ENCODE measurements at places on chromosomes 13 and 19.

GRCh38 chr13:36850790-36851438 lies 31.9 kb downstream of the RFXAP start:
- DNase-seq = no peak

GRCh38 chr13:113791226-113791625 lies 32.2 kb downstream of the TMEM255B start:
- no peak for DNase-seq

GRCh38 chr13:77991003-77991402 lies 72.4 kb upstream of the EDNRB start:
- DNase-seq = no peak

DNA sequence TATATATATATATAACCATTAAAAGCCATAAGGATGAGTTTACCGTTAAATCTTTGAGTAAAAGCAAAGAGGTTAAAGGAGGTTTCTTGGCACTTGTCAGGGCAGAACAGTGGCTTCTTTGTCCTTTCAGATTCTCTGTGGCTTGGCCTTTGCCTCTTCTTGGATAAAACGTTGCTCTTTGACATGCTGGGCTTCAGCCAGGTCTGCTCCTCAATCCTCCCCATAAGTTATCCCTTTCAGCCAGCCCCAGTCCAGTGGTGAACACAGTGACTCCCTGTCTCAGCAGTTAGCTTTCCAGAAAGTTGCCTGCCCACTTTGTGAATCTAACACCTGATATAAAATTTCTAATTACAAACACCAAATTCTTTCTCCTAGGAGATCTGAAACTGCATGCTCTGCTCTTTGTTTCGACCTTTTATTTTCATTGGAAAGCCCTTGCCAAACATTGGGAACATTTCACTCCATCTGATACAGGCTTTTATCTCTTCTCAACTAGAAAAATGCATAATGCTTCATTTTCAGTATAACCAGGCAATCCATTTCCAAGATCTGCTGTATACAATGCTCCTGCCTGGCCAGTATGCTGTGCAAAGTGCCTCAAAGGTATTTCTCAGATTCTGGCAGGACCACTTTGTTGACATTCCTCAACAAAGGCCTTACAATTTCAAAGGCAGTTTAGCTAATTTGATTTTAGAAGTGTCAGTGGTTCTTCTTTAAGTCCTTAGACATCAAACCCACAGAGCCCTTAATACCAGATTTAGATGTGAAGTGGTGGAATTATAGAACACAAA lies 16.2 kb upstream of the MED4 start:
- DNase-seq = peak; percentile 72

DNA sequence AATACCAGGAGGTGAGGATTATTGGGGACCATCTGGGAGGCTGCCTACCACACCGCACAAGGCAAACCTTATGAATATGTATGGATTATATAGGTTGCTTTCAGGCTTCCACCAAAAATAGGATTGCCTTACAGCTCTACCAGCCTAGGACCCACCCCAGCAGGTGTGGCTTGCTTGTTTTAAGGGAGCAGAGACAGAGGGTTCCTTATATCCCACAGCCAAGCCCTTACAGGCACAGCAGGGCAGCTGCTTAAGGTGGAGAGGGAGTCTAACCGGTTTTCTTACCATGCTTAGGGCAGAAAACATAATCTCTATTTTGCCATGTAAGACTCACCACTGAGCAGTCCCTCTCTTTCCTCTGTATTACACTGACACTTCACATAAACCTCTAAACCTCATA lies 16.1 kb upstream of the TTYH1 start:
- DNase-seq = no peak

DNA sequence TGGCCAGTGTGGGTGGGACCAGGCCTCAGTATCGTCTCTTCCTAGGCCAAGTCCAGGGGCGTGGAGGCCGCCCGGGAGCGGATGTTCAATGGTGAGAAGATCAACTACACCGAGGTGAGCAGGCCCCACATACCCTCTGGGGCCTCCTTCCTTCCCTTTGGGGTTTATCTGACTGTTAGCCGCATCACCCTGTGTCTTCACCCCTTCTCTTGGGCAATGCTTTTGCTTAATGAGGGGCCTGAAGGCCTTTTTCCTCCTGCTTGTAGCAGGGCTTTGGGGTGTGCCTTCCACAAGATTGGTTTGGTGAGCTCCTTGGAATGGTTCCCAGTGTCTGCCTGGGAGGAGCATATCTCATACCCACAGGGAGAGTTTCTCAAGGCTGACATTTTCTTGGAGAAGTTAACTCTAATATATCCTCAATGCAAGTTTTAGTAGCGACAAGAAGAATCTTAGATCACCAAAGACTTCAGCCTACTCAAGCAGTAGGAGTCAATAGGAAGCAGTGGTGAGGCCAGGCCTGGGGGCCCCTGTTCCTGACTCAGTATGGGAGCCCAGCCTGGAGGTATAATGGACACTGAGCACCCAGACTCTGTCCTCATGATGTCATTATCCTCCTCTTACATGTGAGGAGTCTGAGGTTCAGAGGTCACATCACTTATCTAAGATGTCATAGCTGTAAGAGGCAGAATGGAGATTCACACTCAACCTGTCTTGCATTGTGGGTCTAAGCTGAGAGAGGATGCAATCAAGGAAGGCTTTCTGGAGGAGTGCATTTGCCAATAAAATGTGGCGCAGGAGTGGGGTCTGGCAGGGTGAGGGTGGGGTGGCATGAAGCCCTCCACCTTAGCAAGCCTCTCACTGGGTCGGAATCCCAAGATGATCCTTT lies 2.0 kb downstream of the GPI start:
- DNase-seq = peak; percentile 71

DNA sequence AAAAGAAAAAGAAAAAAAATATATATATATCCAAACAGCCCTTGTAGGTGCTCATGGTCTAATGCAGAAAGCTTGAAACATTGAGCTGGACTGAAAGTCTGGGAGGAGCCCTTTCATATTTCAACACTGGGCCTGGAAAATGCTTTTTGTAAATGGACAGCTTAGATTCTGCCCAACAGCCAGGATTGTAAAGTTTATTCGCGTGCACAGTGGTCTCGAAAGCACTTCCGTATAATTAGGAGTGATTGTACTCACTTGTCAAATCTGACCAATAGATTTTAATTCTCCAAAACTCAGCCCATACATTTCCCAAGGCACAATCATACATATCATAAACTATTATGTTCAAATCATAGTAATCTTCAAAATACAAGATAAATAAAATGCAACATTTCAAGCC lies 260.1 kb downstream of the COL4A1 start:
- DNase-seq = no peak

DNA sequence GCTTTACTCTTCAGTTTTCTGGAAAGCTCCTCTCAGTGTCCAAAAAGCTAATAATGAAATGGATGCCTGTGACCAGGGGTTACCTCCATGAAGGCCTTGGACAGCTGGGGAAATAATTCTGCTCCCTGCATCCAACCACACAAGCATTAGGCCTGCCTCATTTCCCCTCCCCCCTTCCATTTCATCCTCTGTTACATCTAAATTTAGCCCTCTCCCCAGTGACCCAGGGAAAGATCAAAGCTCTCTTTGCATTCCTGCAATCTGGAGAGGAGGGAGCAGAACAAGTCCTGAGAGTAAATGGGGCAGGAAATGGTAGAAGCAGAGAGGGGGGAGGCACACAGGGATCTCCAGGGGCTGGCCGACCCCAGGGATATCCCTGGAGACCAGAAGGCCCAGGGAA lies 452.7 kb downstream of the TSHZ3 start:
- no peak for DNase-seq

DNA sequence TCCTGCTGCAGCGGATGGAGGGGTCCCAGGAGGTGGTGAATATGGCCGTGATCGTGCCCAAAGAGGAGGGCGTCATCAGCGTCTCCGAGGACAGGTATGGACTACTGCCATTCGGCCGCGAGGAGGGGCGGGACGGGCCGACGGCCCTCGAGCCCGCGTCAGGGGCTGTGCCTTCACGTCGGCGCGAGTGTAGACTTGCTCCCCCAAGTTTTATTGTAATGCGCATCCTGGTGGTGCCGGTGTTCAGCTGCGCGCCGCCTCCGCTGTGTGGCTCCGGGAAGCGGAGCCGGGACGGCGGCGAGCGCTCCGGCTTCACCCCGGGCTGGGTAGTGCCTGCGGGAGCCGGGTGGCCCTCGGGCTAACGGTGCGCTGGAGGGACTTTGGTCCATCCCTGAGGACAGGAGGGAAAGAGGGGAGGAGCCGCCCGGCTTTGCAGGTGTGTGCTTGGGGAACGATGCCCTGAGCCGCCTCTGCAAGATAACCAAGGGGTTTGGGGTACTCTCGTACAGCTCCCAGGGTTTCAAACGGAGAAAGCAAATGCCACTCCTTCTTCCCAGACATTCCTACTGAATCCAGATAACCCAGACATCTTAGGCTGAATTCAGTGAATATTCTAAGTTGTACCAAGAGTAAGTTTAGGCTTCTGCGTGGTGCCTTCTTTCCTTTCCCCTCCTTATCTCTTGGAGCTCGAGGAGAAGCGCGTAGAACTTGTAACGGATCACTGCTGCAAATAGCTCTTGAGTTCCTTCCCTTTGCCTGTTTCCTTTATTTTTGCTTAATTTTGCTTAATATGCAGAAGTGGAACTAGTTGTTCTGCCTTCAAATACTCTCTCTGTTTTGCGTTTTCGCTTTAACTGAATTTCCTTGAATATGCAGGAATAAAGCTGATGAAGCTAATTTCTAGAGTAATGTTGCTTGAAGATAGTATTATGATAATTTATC lies 740 bp downstream of the WDFY2 start:
- DNase-seq = peak; percentile 58

GRCh38 chr19:33700408-33701013 lies 78.8 kb downstream of the CHST8 start:
- no peak for DNase-seq

DNA sequence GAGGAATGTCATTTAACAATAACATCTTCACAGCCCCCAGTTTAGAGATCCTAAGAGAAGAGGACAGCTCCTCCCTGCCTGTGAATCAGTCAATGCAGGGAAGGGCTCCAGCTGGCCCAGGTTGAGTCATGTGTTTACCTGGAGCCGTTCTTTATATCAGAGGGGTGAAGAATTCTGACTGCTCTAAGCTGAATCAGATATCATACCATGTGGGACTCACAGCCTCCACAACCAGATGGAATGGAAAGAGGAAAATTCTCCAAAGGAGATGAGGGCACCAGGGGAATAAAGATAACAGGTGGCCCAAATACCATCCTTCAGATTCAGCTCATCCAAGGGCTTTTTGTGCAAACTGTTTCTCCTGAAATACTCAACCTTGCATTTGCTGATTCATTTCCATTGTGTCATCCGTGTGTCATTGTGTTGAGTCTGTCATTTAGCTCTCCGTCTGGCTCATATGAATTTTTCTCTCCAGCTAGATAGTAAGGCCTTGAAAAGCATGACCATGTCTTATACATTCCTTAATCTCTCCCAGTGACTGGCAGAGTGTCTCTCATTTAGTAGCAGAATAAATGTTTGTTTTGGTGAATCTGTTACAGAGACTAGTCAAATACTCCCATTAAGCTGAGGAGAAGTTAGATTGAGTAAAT lies 217.9 kb downstream of the RFC3 start:
- no peak for DNase-seq

GRCh38 chr19:12792853-12793289 lies 1.6 kb downstream of the JUNB start:
- DNase-seq = peak; percentile 25

GRCh38 chr13:45325806-45326205 lies 15.2 kb downstream of the TPT1 start:
- DNase-seq = peak; percentile 87

- peak; percentile 72 for DNase-seq
Measured at GRCh38 chr19:40139533-40140287, 49.0 kb upstream of the ZNF780A start.

DNA sequence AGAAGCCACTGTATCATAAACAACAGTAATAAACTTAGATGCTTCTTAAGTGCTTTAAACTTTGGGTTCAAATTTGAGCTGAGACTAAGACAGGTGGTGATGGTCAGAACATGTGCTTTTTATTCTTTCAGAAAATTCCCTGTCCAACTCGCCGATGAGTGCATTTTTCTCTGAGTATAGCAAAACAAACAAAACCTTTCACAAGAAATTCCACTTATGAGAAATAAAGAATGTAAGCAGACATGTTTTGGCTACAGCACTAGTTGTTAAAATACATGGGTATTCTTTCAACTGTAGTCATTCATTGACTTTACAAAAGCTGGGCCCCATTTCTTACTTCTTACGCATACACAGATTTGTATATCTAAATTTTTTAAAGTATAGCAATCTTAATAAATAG lies 125.6 kb downstream of the SPRY2 start:
- DNase-seq = peak; percentile 66

DNA sequence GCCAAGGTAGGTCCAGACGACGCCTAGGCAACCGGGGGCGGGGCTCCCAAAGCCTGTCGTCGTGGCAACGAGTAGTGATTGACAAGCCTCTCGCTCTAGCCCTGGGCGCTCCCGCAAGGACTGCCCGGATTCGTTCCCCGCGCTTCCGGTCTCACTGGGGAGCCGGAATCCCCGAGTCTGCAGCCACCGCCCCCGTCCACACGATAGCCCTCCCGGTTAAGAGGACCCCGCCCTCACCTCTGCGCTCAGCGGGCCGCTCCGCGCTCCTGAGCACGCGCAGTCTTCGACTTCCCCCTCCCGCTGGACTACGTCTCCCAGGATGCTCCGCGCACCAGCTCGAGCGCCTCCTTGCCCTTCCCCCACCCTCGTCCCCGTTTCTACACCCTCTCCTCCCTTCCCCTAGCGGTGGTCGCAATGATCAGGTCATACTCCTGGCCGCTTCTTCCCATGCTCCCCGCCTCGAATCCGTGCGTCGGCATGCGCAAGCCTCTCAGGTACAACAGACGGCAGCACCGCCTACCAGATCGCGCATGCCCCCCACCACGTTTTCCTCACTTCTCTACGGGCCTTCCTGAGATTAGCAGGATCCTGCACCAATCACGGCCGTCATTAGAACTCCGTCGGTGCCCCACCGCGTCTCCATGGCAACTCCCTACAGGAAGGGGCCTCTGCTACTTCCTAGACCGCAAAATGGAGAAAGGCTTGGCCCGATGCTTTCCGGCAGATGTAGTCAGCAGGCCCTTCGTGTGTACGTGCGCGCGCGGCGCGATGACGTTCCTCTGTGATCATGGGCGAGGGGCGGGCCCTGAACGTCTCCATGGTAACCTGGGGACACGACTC lies at the start of gene MZF1:
Gene MZF1, minus strand, starts transcription at position 518 of the 840 bp plus-strand sequence. CDS start 1,946 bp downstream, outside the sequence.
- DNase-seq = peak; percentile 100

DNA sequence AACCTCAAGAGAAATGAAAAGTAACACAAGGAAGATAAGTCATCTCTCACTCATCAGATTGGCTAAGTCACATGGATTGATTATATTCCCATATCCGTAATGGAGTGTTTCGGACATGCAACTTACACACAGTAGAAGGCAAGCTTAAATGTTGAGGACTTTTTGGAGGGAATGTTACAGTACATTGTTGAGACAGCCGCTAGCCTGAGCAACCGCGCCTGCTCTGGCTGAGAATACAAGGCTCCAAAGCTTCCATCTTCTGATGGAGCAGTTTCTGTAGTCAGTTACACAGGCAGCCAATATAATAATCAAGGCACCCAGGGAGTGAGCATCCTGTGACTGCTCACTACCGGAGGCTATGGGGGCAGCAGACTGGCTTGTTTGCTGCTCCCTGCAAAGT lies 1.0 kb upstream of the CRYL1 start:
- peak; percentile 11 for DNase-seq

All from cardiac fibroblast (primary cell).